ENCODE measurements at places on chromosomes 11 and 22.
A peak's percentile ranks its signal among the peaks of the same experiment; 100 is the strongest.

GRCh38 chr11:107581147-107581546 is 9.8 kb upstream of the ELMOD1 start:
- H3K27ac ChIP-seq, result no peak overlapping the region
- H3K4me1 ChIP-seq, result no peaks in the 10 kb centered on the region
- H3K36me3 ChIP-seq, result no peaks in the 10 kb centered on the region

DNA sequence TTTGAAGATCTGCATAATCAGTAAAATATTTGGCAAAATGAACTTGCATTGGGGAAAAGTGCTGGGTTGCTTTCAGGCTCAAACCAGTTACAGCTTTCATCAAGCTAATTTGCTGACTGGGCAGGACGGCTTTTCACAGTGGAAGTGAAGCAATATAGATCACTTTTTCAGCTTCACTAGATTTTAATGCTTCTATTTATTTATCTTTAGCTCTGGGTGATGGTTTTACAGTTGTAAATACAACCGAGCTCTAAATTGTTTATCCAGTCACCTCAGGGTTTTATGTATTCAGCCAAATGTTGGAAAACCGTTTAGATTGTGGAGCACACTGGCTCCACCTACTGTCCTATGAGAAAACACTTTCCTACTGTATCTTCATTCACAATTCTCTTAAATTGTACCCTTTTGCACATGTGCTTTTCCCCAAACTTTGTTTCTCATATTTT is 58.2 kb downstream of the ACER3 start:
- no peak overlapping the region for H3K27ac ChIP-seq
- peak; percentile 21 for DNase-seq
- H3K27me3 ChIP-seq, result no peaks in the 10 kb centered on the region
- no peak overlapping the region for H3K4me3 ChIP-seq

DNA sequence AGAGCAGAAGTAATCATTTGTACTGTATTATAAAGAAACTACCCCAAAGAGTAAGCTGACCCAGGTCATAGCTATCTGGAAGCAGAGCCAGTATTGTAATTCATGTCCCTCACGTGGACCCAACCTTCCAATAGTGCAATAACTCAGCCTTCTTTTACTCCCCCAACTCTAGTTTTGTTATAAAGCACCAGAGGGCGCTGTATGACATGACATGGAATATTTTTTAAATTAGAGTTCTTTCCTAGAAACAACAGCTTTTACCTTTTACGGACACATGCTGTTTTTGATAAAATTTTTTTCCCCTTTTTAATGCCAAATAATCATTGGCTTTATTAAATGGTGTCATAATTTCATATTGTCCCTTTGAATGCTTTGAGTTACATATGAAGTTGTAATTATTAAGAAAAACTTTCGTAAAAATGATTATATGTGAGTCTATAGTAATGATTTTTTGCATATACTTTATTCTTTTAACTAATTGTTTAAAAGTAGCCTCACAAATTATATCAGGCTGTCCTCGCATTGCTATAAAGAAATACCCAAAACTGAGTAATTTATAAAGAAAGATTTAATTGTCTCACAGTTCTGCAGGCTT is 76.9 kb downstream of the DKK3 start:
- DNase-seq, result peak; percentile 42
- H3K27ac ChIP-seq, result no peak overlapping the region
- peaks cover 68% of the 10 kb centered on the region for H3K36me3 ChIP-seq
- no peaks in the 10 kb centered on the region for H3K27me3 ChIP-seq
- H3K4me3 ChIP-seq, result no peak overlapping the region
- peaks cover 17% of the 10 kb centered on the region for H3K4me1 ChIP-seq

DNA sequence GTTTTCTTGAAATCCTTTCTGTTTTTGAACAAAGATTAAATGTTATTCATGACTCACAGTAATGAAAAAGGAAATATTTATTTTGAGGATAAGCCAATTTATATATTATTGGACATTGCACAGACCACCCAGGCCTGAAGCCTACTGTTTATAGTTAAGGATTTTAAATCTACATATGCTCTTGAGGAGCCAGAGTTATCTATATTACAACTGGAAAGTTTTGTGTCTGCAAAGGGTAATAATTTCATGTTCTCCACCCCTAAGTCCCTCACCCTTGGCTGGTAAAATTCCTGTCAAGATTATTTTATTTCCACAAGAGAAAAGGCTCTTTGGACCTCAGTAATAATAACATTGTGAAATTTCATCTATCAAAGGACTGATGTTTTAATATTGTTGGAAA is 228.2 kb downstream of the TMEM135 start:
- H3K4me1 ChIP-seq, result peaks cover 28% of the 10 kb centered on the region
- H3K36me3 ChIP-seq, result no peaks in the 10 kb centered on the region
- peak; percentile 32 for DNase-seq
- H3K27ac ChIP-seq, result peak overlapping the region; percentile 34
- H3K27me3 ChIP-seq, result no peaks in the 10 kb centered on the region
- no peak overlapping the region for H3K4me3 ChIP-seq

- H3K4me1 ChIP-seq, result no peaks in the 10 kb centered on the region
- H3K4me3 ChIP-seq, result no peak overlapping the region
- no peak overlapping the region for H3K27ac ChIP-seq
- H3K27me3 ChIP-seq, result no peaks in the 10 kb centered on the region
- H3K36me3 ChIP-seq, result no peaks in the 10 kb centered on the region
- DNase-seq, result no peak
Observed at GRCh38 chr11:91664521-91664920, 560.1 kb upstream of the FAT3 start.

GRCh38 chr22:42282252-42282942 is 11.9 kb upstream of the TCF20 start:
- no peak overlapping the region for H3K4me3 ChIP-seq
- no peak overlapping the region for H3K27ac ChIP-seq
- no peaks in the 10 kb centered on the region for H3K36me3 ChIP-seq

DNA sequence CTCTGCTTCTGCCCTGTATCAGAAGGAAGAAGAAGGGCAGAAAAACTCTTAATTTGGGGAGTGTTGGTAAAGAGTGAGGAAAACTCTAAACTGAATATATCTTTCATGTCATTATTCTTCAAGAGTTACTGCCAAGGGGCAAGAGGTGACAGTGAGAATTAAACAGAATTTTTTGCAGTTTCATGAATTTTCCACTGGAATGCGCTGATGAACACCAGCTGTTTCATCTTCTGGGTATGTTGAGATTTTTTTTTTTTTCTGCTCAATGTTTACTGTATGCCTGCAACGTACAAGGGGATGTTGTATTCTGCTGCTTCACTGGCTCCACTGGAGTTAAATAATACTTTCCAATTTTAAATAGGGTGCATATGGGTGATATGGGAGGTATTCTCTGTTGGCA is 117.8 kb downstream of the FAM76B start:
- no peak overlapping the region for H3K4me3 ChIP-seq
- H3K27ac ChIP-seq, result no peak overlapping the region
- no peaks in the 10 kb centered on the region for H3K36me3 ChIP-seq
- H3K4me1 ChIP-seq, result no peaks in the 10 kb centered on the region
- H3K27me3 ChIP-seq, result no peaks in the 10 kb centered on the region

GRCh38 chr11:28058333-28058732 is 49.6 kb downstream of the KIF18A start:
- peaks cover 50% of the 10 kb centered on the region for H3K36me3 ChIP-seq
- no peak overlapping the region for H3K27ac ChIP-seq
- no peaks in the 10 kb centered on the region for H3K27me3 ChIP-seq
- DNase-seq, result no peak
- no peak overlapping the region for H3K4me3 ChIP-seq

DNA sequence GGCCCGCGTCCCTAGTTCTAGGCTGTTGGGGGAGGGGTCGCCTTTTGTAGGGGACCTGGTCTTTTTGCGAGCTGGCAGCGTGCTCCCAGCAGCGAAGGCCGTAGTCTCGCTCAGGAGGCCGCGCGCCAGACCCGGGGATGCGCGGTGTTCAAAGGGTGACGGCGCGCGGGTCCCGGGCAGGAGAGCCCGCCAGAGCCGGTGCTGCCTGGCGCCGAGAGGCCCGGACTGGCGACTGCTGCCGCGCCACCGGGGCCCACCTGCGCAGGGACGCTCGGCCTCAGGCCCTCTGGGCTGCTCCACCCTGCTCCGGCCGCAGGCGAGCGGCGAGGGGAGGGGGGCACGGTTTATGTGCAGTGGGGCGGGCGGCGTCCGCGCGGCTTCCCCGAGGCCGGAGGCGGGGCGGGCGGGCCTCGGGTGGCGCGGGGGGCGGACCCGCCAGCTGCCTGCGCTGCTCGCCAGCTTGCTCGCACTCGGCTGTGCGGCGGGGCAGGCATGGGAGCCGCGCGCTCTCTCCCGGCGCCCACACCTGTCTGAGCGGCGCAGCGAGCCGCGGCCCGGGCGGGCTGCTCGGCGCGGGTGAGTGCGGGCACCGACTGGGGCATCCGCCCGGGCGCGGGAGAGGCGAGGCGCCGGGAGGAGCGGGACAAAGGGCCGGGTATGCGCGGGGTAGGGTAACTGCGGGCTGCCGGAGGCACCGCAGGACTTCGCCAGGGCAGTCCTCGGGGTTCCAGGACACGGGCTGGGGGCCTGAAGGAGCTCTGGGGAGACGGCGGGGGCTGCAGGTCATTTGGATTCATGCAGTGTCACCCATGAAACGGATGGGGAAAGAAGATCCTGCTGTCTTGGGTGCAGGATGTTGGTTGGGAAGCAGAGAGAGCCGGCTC is at the start of gene PRSS23:
Gene PRSS23 (plus strand): TSS at position 467 of the 884 bp plus-strand sequence. CDS start 7,102 bp downstream, outside the sequence.
- 0 out of 2 replicates have a peak, but pooled peaks cover 4% of the 10 kb centered on the region for H3K36me3 ChIP-seq
- DNase-seq, result peak; percentile 39
- peak within 1 kb of the TSS; percentile 81 for H3K4me3 ChIP-seq
- H3K27me3 ChIP-seq, result no peaks in the 10 kb centered on the region
- peaks cover 47% of the 10 kb centered on the region for H3K4me1 ChIP-seq

DNA sequence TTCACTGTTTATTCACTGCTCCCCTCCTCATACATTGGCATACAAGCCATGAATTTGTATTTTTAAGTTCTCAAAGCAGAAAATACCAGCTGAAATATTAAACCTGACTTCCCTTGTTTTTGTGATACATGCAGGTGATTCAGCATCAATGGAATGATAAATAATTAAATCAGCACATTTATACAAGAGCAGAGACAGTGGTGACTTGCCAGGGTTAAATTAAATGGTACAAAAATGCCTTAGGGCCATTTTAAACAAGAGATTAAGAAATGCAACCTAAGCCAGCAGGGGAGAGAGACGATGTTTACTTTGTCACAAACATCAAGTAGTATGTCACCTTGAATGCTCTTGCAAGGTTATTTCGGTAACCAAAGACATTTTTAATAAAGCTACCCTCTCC is 95.9 kb upstream of the DDI1 start:
- no peak overlapping the region for H3K27ac ChIP-seq
- no peaks in the 10 kb centered on the region for H3K27me3 ChIP-seq
- DNase-seq, result no peak
- no peaks in the 10 kb centered on the region for H3K4me1 ChIP-seq
- H3K36me3 ChIP-seq, result no peaks in the 10 kb centered on the region

- H3K27me3 ChIP-seq, result no peaks in the 10 kb centered on the region
- H3K4me1 ChIP-seq, result no peaks in the 10 kb centered on the region
- H3K36me3 ChIP-seq, result no peaks in the 10 kb centered on the region
Observed at GRCh38 chr11:99256614-99257013, 235.9 kb downstream of the CNTN5 start.
